ENCODE measurements at places on chromosomes 13 and 19. TPM values are rescaled to one million over a fixed set of nuclear protein-coding genes. Genes with fewer than 3 reads are reported as not detected.

The TJP3 gene
- total RNA-seq: 20.0 TPM

DNA sequence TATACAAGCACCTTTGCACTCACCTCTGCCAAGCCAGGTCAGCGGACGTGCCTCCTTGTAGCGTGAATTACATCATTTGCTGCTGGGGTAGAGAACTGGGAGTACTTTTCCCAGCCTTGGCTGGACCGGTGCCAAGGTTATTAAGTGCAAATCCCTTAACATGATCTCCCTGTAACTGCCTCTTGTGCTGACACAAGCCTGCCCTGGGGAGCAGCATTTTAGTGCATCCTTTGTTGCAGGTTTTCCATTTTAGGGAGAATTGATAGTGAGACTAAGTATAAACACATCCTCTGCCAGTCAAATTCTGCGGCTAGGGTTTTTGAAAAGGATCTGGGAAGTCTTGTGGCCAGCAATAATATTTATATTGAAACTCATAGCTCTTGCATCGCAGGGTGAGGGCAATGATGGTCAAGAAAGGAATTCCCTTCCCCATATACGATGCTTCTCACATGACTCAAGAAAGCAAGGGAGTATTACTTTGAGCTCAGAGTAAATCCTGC, 32.7 kb upstream of the DCLK1 start:
- DNase-seq: no peak

GRCh38 chr13:93857126-93857525, 622.4 kb downstream of the DCT start:
- DNase-seq: no peak

DNA sequence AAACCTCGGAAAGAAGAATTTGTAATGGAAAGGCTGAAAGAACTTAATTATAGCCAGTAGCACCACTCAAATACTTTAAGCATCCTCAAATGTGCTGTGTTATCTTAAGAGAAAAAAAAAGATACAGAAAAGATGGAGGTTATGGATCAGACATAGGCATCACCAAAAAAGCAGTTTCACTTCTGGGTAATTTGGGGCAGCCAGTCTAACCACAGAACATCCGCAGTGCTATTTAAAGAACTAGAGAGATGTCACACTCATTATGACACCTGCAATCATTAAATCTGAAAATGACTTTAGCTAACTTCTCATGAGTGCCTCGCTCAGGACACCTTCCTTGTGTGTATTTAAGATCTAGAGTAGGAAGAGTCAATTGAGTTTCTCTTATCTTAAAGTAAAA, 211.8 kb downstream of the RBM26 start:
- no peak for DNase-seq

GRCh38 chr19:20660473-20661140, 764 bp downstream of the ZNF626 start:
- no peak for DNase-seq

DNA sequence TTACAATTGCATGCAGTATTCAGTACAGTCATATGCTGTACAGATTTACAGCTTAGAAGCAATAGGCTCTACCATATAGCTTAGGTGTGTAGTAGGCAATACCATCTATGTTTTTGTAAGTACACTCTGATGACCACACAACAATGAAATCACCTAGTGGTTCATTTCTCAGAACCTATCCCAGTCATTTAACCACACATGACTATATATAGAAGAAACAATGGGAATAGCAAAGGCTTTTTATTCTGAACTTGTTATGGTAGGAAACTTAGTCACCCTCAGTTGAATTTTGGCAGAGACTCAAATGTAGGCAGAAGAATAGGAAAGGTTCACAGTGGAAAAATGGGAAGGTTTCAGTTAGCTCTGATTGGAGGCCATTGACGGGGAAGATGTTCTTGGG, 1075.1 kb upstream of the MIR17HG start:
- no peak for DNase-seq

DNA sequence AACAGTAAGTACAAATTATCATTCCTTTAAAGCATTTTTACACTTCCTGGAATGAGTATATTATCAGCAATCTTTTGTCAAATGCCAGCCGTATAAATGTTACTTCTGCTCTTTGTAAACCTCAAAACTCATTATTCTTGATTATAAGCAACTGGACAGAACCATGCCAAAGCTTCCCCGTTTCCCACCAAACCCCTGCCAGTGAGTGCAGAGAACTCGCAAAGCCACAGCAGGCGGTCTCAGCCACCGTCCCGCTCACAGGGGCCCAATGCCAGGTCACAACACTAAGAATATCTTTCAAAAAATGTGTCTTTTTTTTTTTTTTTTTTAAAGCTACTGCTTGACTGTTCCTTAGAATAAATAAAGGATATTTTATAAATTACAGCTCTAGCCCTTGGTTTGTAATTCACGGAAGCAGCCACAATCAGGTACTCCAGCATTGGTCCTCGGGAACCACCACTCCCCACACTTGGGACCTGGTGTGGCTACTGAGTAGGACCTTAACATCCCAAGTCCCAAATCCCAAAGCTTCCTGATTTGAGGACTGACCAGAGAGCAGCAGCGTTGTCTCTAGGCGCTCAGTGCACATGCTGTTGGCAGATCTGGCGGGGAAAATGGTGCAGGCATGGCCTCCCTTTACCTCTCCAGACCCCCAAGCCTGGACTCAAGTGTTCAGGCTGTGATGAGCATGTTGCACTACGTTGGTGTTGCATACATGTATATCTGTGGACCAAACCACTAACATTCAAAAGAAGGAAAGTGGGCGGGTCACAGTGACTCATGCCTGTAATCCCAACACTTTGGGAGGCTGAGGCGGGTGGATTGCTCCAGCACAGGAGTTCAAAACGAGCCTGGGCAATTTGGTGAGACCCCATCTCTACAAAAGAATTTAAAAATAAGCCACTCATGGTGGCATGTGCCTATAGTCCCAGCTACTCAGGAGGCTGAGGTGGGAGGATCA, 19.0 kb downstream of the KCTD15 start:
- no peak for DNase-seq

- no peak for DNase-seq
These were observed 4.9 kb downstream of the ZNF333 start for GRCh38 chr19:14694641-14695266.

- no peak for DNase-seq
These were observed 70.4 kb downstream of the CEBPG start for GRCh38 chr19:33443638-33444561.
